ENCODE measurements at places on chromosomes 7 and 10.
A peak's percentile ranks its signal among the peaks of the same experiment; 100 is the strongest.

DNA sequence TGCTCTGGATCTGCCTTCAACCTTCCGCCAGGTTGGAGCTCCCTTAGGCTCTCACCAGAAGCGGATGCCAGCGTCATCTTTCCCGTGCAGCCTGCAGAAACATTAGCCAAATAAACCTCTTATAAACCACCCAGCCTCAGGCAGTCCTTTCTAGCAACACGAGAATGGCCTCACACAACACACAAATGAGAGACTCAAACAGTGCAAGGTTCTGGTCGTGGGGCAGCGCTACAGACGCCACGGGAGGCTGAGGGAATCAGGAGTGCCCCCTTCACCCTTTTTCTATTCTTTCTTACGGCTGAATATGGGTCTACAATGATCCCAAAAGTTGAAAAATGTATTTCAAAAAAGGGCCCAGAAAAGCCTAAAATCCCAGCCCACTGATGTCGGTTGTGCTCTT is 96.4 kb downstream of the FOXL3 start:
- DNase-seq: no peak

DNA sequence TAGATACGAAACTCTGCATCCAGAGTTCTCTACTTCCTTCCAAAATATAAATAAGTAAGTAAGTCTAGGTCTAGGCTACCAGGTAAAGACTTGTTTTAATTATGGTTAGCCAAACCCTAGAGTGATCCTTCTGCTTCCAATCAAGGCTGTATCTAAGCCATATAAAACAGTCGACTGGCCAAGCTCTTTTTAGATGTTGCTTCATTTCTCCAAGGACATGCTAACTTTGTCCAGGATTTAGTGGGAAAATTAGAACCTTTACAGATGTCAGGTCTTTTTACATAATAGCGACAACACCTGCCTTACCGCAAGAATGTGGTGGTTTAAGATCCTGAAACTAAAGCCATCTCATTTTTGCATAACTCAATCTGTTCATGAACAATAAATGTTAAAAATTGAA is 156.8 kb downstream of the NXPH1 start:
- no peak for DNase-seq

- no peak for DNase-seq
These were observed 893.0 kb downstream of the NRG3 start for GRCh38 chr10:82768040-82768439.

GRCh38 chr10:122130474-122131110 is 140.5 kb upstream of the BTBD16 start:
- DNase-seq: no peak

DNA sequence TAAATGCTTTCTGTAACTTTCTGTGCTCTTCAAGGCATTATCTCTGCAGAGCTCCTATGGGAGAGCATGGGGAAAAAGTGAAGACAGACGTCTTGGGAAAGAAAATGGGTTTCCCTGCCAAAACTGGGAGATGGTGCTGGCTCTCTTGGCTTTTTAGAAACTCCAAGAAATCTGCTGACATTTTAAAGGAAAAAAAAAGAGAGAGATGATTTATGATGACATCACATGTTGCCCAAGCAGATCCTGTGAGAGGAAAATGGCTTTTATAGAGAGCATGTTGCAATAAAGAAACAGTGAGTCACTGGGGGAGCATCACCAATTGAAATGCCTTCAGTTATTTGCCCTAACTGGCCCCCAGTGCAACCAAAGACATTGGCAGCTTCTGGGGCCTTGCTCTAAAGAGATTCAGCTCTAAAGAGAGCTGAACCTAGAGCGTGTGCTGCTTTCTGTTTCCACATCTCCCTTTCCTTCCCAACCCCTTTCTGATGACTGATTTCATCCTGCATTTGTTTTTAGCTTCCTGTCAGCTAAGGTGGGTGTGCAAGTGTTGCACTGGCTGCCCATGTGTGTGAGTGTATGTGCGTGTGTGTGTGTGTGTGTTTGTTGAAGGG is 37.7 kb downstream of the LRMDA start:
- peak; percentile 72 for DNase-seq

DNA sequence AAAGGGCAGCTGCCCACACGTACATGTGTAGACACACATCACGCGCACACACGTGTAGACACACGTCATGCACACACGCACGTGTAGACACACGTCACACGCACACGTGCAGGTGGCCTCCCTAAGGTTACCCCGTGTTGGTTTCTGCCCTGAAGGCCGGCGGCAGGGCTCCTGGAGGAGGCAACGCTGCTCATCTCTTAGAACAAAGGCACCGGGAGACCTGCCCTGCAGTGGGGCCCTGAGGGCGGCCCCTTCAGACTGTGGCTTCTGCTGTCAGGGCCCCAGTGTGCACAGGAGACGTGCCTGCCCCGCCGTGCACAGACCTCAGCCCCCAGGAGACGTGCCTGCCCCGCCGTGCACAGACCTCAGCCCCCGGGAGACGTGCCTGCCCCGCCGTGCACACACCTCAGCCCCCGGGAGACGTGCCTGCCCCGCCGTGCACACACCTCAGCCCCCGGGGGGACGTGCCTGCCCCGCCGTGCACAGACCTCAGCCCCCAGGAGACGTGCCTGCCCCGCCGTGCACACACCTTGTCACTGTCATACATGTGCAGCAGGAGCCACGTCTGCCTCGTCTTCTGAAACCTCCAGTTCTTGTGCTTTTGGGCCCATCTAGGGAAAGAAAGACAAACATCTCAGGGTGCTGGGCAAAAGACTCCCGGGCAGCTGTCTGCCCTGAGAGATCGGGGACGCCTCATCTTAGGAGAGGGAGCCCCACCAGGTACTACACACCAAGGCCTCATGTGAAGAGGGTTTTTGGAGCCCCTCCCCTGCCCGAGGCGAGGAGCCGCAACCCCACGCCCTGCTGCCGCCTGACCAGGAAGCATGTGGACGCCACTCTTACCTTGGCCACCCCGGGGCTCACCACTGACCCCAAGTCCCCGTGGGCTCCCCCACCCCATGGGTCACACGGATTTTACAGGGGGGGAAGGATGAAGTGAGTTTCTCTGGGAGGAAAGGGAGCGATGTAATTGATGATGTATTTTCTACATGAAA is 17.3 kb downstream of the CYP2W1 start:
- no peak for DNase-seq

GRCh38 chr7:107917763-107918651 is 27.0 kb downstream of the DLD start:
- DNase-seq: no peak

GRCh38 chr7:139687980-139688632 is 89.7 kb downstream of the HIPK2 start:
- DNase-seq: no peak

- DNase-seq: no peak
These were observed 18.5 kb upstream of the SERPINE1 start for GRCh38 chr7:101108330-101108857.

GRCh38 chr7:130893441-130893894 is 159.5 kb upstream of the KLF14 start:
- no peak for DNase-seq

- DNase-seq: no peak
These were observed 63.9 kb upstream of the AHR start for GRCh38 chr7:17234398-17235031.

DNA sequence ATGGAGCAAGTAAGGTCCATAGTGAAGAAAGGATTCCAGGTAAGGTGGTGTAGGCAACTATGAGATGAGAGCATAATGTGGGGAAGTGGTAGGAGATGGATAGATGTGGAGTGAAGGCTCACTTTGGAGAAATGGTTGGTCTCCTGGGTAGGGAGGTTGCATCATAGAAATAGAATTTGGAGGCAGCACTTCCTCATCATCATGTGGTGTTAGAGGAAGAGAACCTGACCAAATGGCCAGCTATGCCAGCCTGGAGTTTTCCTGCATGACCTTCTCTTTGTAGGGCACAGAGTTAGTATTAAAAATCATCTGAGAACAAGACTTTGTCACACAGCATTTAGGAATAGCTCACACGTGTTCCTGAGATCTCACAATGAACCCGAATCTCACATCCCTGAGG is 126.7 kb upstream of the CXCL12 start:
- DNase-seq: no peak

DNA sequence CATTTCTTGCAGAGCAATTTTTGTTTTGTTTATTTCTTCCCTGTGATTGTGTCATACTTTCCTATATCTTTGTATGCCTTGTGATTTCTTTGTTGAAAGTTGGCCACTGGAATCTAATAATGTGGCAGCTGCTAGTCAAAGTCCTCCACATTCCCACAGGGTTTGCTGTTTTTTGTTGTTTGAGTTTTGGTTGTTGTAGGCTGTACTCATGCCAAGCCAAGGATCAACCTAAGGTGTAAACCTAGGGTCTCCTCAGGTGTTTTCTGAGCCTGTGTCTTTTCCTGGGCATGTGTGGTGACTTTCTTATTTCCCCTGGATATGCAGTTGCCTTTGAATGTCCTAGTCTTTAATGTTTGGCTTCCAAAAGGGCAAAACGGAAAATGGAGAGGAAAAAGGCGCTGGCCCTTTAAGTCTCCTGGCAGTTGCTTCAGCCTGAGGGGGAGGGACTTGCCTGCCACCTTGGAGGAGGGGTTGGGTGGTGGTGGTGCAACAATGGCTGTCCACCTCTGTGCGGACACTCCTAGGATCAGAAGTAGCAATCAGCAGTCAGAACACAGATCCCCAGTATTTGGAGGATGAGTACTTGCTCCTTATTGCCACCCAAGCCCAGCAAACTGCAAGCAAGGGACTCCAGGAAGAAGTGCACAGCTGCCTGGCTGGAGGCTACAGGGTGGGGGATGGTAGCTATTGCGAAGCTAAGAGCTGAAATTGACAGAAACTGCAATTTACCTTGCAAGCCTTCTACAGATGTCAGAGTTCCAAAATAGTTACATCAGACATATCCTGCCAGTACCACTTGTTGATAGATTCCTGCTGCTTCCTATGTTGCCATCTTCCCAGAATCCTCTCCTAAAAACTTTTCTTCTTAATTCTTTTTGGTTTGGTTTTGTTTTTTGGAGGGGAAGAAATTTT is 5.6 kb upstream of the ZNF518A start:
- no peak for DNase-seq

DNA sequence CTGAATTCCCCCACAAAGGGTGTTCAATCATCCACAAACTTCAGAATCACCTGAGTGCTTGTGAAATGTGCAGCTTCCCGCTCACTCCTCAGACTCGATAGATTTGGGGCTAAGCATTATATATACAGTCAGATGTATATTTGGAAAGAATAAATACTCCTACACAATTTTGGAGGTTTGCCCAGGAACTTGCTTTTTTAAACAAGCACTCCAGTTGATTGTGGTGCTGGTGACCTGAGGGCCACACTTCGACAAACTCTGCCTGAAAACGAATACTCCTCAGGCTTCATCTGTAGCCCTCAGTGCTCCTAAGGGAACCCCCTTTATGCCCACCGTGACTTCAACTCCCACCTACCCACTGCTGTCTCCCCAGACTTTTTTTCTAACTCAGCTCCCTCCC is 211.6 kb downstream of the INHBA start:
- no peak for DNase-seq

- DNase-seq: no peak
These were observed 209.8 kb upstream of the RHOBTB1 start for GRCh38 chr10:61153771-61154170.

GRCh38 chr10:47158116-47159071 is 141.6 kb upstream of the GDF10 start:
- DNase-seq: no peak

DNA sequence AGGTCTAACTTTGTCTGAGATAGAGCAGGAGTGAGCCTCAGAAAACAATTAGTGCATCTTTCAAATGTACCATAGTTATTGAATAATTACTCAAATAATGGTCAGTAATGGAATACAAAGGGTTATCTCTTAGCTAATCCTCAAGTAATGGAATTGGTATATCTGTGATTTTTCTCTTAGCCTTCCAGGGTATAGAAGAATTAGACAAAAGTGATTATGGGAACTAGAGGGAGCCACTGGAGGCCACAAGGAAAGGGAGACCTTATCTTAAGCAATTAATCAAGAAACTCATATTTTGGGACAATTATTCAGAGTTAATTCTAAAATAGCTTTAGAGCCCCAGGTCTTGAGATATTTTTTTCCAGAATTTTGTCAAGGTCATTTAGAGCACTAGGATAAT is 110.0 kb upstream of the GATA3 start:
- no peak for DNase-seq

DNA sequence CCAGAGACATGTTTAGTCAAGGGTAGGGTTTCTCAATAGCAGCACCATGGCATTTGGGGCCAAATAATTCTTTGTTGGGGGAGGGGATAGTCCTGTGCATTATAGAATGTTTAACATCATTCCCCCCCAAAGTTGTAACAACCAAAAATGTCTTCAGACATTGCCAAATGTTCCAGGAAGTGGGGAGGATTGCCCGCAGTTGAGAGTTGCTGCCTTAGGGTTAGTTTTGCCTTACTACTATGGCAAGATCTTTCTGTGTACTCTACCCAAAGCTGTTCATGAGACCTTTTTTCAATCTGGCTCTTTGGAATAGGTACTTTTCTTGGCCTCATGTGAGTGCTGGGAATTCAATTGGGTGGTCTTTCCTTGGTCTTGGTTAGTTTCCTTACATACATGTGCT is 34.1 kb downstream of the SAMD8 start:
- DNase-seq: no peak

DNA sequence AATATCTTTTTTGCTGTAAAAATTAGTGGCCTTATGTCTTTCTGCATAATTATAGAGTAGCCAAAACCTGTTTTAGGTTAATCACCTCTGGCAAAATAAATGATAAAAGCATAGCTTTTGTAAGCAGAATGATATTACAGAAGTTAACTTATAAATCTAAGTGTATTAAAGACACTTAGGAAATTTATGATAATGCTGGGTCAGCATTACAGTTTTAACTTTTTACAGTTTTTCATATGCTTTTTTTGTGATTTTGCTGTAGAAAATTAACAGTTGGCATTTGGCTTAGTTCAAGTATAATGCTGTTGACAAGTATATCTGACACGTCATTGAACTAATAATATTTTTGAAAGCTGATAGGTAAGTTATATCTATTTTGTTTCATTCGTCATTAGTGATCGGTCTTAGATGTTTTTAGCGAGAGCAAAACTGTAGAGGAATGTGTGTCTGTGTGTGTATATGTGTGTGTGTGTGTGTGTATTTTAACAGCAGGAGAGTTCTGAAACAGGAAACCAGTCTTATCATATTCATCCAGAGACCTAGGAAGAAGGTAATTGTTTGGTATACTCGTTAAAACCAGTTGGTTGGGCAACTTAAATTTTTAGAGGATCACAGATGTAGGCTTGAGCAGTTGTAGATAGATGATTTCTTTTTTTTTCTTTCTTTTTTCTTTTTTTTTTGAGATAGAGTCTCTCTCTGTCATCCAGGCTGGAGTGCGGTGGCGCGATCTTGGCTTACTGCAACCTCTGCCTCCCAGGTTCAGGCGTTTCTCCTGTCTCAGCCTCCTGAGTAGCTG is 15.4 kb downstream of the PTEN start:
- no peak for DNase-seq
